ENCODE measurements at places on chromosomes 3 and 15. TPM values are rescaled to one million over a fixed set of nuclear protein-coding genes. Genes with fewer than 3 reads are reported as not detected.

CLDN16 gene
- polyA plus RNA-seq: 34.7 TPM

RTP1 gene
- polyA plus RNA-seq: not detected

ZNF501 gene
- polyA plus RNA-seq: 12.1 TPM

RAMAC gene
- polyA plus RNA-seq: 30.9 TPM

DZIP3 gene
- 34.3 TPM for polyA plus RNA-seq

RAP2B gene
- 9.0 TPM for polyA plus RNA-seq

MUC4 gene
- 2.8 TPM for polyA plus RNA-seq

IP6K1 gene
- polyA plus RNA-seq: 51.5 TPM

IL17RD gene
- polyA plus RNA-seq: 57.2 TPM

All from left renal pelvis (tissue), 4 donors.